ENCODE measurements at places on chromosomes 13 and 19.

GRCh38 chr13:78662467-78662866, 3.5 kb upstream of the OBI1 start:
- DNase-seq: no peak

GRCh38 chr13:44833139-44833538, 156.1 kb downstream of the NUFIP1 start:
- DNase-seq: no peak

DNA sequence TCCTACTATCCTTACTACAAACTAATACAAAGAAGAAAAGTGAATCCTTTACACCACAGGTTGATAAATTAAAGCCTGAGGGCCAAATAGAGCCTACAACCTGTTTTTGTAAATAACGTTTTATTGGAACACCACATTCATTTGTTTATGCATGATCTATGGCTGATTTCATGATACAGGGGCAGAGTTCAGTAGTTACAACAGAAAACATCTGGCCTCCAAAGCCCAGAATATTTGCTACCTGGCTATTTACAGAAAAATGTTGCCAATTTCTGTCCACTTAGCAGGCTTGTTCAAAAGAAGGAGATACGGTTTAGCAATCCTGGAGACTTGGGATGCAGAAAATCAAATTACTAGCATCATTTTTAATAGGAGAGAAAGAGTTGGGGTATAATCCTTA, 24.1 kb downstream of the DCT start:
- DNase-seq: no peak

GRCh38 chr13:79736356-79736755, 255.4 kb downstream of the NDFIP2 start:
- DNase-seq: no peak

- no peak for DNase-seq
Observed at GRCh38 chr19:33332248-33332647, 29.9 kb upstream of the CEBPA start.

DNA sequence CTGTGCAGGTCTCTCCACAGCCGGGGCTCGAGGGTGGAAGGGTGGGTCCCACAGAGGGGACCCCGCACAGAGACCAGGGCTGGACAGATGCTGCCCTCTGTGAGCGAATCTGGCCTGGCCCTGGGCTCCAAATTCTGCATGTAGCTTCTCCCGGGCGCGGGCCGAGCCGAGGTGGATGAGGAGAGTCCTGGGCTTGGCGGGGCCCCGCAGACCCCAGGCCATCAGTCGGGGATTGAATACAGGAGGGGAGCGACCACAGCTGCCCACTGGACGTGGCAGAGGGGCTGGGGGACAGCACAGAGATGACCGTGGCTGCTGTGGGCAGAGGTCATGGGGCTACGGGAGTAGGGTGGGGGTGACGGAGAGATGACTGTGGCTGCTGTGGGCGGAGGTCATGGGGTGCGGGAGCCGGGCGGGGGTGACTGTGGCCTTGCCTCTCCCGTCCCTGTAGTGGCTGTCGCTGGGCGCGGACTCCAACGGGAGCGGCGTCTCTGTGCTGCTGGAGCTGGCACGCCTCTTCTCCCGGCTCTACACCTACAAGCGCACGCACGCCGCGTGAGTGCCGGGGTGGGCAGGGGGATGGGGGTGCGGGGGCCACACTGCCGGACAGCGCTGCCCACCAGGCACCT, 15.5 kb downstream of the NCLN start:
- no peak for DNase-seq

DNA sequence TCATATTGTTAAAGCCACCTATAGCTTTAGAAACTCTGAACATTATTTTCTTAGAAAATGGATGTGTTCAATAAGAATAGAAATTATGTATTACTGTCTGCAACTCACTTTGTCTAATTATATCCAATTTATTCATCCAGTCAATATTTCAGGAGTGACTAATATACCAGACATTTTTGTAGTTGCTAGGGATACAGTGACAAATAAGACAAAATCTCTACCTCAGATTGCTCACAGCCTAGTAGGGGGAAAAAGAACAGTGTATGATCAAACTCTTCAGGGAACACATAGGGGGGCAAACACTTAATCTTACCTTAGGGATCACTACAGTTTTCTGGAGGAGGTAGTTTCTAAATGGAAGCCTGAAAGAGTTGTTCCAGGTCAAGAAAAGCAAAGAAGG, 8.6 kb downstream of the BRCA2 start:
- no peak for DNase-seq

DNA sequence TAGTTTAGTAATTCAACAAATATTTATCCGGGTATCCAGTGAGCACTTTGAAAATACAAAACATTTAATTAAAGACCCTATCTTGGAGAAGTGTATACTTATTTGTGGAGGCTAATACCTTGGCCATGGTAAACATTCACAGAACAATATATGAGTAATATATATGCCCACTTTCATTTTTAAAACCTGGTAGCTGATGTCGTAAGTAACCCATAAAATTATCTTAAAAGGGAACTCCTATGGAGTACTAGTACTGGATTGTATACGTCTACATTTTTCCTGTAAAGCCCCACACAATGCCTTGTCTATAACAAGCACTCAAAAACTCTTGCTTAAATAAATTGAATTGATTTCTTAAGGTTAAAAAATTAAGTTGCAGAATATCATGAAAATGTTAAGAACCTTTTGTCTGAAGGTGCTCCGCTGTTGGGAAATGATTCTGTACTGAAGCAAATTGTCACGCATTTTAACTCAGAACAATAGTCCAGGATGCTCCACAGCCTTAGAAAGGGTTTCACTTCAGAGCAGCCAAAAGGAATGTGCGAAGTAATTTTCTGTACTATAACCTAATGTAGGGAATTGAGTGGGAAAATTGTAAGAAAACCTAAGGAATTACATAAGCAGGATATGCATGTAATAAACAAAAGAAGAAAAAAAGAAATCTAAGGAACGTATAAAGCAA, 58.9 kb upstream of the C1QTNF9 start:
- no peak for DNase-seq

GRCh38 chr13:31699650-31700049, 39.7 kb upstream of the RXFP2 start:
- no peak for DNase-seq

DNA sequence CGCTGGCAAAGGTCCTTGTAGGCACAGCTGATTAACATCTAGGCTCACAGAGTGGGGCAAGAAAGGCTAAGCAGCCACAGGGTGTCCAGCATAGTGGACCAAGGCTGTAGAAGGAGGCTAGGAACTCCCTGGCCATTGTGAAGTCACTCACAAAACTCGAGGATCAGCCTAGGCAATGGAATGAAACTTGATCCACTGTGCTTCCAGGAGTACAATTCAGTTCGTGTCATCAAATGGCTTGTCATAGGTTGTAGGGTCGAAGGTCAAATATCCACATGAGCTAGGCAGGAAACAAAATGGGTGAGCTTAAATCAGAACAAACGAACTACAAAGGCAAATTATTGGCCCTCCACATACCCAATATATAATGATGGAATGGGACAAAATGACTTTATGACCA, 4.4 kb upstream of the FAM187B start:
- no peak for DNase-seq

GRCh38 chr13:90867336-90867683, 480.2 kb upstream of the MIR17HG start:
- DNase-seq: no peak

- no peak for DNase-seq
Observed at GRCh38 chr19:41402010-41402409, 4.4 kb downstream of the BCKDHA start.

GRCh38 chr13:64538711-64539110, 2691.4 kb downstream of the PCDH9 start:
- no peak for DNase-seq

DNA sequence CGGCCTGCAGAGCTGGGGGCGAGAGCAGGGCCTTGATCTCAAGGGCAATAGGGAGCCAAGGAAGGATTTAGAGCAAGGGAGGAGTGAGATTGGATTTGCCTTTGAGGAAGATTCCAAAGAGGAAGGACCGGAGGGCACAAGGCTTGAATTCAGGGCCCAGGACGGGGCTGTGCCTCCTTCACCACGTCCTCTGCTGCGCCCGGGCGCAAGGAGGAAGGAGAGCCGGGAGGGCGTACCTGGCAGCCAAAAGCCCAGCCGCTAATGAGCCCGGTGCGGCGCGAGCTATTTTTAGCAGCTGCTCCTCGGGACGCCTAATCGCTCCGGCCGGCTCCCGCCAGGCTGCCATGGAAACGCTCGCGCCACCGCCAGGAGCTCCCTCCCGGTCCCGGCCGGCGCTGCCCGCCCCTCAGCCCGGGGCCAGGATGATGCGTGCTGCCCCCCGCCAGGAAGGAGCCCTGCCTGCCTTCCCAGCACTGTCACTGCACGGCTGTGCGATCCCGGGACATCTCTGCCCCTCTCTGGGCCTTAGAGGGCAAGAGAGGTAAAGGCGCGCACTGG, 31.3 kb downstream of the TINCR start:
- no peak for DNase-seq

DNA sequence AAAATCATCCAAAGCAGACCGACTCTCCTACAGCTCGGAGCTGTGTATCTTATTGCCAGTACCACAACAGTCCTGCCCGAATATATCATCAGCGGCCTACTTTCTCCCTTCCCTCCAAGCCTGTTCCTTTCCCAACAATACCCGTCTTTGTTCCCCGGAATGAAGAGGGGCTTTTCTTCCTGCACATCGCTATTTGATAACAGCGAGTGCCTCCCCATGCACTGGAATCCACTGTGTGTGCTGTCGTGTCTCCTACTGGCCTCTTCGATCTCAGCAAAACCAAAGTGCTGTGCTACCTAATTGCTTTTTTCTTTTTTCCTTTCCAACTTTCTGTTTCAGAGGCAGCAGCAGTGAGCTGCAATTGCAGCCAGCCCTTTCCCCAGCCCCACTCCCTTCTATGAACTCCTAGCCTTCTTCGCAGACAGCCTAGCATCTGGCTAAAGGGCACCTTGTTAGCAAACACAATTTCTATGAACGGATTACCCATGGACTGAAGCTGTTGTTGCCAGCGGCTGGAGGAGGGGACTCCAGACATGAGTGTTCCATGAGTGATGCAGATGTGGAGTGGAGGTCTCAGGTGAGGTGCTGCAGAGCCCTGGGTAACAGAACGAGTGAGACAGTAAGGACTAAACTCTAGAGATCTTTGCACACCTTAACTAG, 43.4 kb downstream of the EFNB2 start:
- no peak for DNase-seq

DNA sequence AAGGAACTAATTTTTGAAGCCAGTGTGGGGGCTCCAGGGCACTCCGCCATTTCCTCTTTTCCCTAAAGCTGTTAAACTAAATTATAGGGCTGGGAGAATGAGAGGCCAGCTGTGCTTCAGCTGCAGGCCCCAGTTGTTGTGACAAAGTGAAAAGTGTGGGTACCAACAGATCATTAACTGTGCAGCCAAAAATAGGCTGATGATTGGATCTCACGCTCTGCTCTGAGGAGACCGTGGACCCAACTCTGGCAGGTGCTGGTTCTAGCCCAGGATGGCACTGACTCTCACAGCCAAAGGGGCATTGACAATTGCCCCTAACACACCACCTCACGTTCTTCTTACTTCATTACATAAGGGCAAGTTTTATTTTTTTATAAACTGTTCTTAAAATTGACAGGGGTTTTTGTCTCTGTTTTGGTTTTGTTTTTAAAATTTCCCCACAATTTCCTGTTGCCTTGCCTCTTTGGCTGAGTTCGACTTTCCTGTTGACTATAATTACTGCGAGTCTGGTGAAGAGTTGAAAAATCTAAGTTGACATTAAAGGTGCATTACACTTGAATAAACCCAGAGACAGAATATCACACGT, 391.0 kb downstream of the FGF9 start:
- peak; percentile 69 for DNase-seq

GRCh38 chr13:97332742-97333141, 101.2 kb upstream of the RAP2A start:
- no peak for DNase-seq

- DNase-seq: no peak
Observed at GRCh38 chr13:112219740-112220139, 152.8 kb downstream of the SOX1 start.

DNA sequence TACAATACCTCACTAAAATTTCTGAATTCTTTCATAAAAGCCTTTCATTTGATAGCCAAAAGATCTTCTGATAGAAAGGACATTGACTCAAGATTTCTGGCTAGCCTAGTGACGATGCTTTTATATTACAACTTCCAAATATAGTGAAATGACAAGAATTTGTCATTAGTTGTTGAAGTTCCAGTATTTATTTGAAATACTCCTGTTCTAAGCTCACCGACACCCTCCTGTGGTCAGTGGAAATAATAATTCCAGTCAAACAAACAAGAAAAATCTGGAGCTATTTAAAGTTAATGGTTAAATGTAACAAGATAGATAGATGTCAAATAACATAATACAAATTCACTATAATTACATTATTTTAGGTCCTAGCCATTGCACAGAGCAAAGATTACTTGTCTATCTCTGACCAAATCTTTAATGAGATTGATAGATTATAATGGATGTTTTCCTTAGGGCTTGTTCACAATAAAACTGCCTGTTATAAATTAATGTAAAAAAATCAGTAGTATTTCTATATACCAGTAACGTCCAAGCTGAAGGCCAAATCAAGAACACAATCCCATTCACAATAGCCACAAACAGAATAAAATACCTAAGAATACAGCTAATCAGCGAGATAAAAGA, 195.5 kb downstream of the RGCC start:
- no peak for DNase-seq

DNA sequence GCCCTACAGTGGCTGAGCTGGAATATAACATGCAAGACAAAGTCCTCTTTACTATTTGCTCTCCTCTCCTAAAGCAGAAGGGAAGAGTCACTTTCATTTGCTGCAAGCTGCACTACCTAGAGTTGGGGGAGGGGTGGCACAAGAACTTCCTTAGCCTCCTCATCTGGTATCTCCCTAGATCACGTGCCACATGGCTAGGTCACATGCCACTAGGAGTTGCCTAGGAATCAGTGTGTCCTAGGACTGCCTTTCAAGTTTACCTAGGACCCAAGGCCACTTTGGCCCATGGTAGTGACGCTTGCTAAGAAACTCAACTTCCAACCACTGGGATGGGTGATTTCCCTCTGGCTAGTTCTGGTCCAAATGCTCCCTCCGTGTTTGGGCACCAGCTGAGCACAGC, 625.2 kb downstream of the DIAPH3 start:
- no peak for DNase-seq

DNA sequence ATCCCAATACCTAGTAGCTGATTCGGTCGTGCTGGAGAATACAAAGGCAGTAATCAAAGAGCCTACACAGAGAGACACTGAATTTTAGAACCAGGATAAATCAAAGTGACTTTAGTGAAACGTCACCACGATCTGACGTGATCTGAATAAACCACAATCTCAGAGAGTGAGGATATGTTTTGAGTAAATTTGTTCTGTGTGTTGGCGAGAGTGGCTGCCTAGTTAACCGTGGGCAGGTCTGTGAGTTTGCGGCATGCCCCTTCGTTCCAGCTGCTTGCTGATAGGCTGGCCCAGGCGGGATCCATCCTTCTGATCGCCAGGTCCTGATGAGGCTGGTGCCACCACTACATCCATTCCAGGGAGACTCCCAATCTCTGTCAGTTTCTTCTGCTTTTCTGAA, 40.4 kb downstream of the LRCH1 start:
- DNase-seq: peak; percentile 79

GRCh38 chr19:34711890-34712289, 22.2 kb upstream of the ZNF181 start:
- DNase-seq: no peak

Data from activated effector memory CD4-positive, alpha-beta T cell treated with anti-CD3 and anti-CD28 coated beads, Interleukin-2, amount 50 U/mL, for 16 hours (primary cell).